ENCODE measurements at places on chromosomes 16 and 17.
A peak's percentile ranks its signal among the peaks of the same experiment; 100 is the strongest.

GRCh38 chr17:38636054-38636453 is 30.3 kb upstream of the SRCIN1 start:
- DNase-seq, result no peak

DNA sequence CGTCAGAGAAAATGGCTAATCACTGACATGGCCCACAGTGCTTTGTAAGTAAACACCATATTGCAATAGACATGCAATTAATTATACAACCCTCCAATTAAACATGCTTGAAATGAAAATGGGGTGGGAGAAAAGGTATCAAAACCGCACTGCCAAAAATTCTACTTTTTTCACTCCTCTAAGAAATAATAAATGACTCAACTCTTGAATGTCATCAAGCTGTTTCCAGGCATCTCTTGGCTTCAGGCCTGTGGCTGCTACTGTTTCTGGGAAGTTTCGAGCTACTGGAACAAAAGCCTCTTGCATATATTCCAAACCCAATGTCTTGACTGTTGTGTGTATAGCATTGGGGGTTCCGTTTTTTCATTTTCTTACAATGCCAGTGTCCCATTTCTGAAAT is 412.6 kb downstream of the RBFOX1 start:
- DNase-seq, result no peak

- no peak for DNase-seq
Observed at GRCh38 chr17:53499277-53499676, 323.4 kb upstream of the KIF2B start.

DNA sequence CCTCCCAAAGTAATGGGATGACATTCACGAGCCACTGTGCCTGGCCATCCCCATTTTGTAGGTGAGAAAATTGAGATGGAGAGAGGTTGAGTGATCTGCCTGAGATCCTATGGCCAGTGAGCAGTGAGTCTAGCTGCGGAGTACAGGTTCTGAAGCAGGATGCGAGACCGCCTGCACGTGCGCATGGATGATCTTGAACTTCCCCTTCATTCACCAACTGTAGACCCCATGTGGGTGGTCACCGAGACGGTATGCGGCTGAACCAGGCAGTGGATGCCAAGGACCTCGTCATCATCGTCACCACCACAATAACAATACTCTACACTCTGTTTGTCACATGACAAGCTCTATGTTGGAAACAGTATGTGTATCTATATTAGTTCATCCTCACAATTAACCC is 6.2 kb upstream of the SPNS3 start:
- no peak for DNase-seq

- DNase-seq, result no peak
Observed at GRCh38 chr16:89444151-89444723, 46.1 kb downstream of the ANKRD11 start.

DNA sequence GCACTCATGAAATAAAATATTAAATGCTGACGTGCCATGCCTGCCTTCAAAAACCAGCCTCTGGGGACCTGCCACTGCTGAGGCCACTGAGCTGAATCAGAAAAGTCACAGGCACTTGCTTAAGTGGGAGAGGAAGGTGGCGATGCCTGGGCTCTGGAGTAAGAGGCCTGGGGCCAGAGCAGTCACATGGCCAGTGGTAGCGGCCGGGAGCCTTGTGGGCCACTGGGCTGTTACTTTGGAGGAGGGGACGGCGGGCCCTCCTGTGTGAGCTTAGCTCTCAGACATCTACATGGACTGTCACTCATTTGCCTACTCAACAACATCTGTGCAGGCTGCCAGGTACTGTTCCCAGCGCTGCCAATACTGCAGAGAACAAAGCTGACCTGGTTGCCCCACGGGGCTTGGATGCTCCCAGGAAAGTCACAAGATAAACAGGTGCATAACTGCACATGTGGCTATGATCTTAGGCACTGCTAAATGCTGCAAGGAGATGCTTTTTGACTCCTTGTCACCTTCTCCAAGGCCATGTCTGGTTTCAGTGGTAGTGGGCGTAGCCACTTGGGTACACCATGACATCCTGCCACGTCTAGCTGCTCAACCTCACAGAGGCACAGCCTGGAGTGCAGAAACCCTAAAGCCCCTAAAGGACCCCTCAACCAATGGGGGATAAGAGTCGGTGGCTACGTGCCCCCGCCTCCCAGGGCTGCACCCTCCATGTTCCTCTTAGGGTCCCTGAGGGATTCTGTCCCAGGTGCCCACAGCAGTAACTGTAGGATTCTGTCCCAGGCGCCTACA is 11.6 kb downstream of the COTL1 start:
- DNase-seq, result no peak

DNA sequence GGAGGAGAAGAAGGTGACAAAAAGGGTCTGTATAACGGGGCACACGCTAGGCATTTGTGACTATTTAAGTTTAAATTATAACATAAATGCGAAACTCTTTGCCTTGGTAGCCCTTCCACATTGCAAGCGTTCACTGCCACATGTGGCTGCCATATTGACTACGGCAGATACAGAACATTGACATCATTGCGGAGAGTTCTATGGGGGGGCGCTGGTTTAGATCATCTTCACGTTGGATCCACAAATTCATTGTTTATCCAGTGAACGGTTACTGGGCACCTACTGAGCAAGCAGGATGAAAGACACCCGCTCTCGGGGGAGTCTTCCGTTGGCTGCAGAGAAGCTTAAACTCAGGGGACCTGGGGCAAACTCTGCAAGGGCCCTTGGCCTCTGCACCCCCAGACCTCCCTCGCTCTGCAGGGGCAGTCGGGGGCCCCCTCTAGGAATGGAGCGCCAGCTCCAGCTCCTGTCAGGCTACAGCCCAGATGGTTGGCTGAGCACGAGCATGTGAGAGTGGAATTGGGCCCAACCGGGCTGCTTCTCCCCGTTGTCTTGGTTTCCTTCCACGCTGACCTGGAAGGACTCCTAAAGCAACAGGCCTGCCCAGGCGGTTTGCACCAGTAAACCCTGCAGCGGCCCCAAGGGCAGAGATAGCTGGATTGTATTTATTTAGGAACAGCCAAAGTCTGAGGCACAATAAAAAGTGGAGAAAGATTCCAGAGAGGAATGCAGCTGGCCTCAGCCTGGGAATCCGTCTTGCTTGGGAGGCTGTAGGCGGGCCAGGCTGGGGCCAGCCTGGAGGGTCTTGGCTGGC is 172.2 kb downstream of the SEC14L1 start:
- DNase-seq, result peak; percentile 37

GRCh38 chr17:60656499-60656898 is 21.2 kb upstream of the BCAS3 start:
- no peak for DNase-seq

DNA sequence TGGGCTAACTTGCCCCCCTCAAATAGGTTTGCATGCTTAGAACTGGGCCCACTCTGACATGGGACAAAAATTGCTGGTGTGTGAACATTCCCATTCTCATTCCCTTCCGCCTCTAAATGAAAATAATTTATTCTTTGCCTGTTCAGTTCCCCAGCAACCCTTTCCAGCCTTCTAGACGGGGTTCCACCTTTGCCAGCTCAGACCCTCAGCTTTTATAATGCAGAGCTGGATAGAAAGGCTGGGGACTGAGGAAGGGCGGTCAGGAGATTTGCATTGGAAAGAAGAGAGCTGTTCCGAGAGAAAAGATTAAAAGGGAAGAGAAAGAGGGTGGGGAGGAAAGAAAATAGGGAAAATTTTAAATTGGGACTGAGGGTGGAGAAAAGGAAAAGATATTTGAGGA is 151.1 kb upstream of the WSCD1 start:
- DNase-seq, result no peak

DNA sequence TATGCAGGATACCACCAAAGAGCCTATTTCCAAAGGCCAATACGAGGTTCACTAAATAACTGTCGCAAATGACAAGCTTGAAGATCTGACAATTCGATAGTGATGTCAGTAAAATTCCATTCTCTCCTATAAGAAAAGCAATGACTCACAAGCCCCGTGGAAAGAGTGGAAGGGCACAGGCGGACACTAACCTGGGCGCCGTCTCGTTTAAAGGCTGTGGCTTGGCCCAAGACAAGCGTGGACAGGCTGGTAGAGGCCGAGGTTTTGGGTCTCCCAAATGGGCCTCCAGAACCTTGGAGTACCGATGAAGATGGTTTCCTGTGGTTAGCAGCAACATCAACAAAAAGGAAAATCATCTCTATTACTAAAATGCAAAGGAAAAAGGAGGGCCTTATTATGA is 16.5 kb upstream of the SLC38A8 start:
- DNase-seq, result no peak

GRCh38 chr17:43702637-43703036 is 40.9 kb upstream of the MEOX1 start:
- DNase-seq, result peak; percentile 31

DNA sequence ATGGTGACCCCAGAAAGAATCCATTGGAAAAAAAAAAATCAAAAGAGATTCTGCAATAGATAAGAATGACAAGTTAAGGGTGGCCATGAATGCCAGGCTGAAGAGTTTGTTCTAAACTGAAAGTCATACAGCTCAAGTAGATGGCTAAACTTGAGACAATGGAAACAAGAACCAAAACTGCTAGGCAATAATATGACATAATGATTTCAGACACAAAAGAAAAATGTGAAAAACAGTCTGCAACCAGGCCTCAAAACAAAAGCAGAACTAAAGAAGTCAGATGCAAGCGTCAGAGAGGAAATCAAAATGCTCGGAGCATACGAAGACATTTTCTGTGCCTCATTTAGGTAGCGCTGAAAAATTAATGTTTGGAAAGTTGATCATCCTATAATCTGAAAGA is 54.4 kb upstream of the YPEL2 start:
- DNase-seq, result no peak

DNA sequence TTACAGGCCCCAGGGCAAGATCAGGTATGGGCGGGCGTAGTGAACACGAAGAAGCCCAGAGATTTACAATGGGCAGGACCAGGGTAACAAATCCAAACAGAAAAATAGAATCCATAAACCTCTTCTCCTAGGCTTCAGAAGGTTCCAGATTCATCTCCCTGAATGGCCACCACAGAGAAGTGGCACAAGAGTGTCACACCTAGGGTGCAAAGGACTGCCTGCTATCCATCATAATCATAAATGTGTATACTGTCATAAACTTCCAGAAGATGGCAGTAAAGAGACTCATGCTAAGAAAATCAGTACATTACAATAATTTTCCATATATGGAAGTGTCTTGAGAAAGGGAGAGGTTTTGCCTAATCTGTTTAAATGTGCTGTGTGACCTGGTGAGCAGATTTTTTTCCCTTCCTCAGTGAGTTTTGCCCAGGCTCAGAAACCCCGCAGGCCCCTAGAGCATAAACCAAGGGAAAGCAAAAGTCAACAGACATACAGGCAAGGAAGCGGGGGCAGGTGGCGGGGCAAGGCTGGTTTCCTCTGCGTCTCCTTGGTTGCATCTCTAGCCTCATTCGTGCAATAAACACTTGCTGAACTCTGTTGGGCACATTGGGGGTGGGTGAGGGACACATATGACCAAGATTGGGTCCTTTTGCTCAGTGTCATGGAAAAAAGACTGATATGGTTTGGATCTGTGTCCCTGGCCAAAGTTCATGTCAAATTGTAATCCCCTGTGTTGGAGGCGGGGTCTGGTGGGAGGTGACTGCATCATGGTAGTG is 92.0 kb upstream of the CDH5 start:
- peak; percentile 40 for DNase-seq

GRCh38 chr17:8224891-8225812 is 14.8 kb upstream of the AURKB start:
- DNase-seq, result no peak

DNA sequence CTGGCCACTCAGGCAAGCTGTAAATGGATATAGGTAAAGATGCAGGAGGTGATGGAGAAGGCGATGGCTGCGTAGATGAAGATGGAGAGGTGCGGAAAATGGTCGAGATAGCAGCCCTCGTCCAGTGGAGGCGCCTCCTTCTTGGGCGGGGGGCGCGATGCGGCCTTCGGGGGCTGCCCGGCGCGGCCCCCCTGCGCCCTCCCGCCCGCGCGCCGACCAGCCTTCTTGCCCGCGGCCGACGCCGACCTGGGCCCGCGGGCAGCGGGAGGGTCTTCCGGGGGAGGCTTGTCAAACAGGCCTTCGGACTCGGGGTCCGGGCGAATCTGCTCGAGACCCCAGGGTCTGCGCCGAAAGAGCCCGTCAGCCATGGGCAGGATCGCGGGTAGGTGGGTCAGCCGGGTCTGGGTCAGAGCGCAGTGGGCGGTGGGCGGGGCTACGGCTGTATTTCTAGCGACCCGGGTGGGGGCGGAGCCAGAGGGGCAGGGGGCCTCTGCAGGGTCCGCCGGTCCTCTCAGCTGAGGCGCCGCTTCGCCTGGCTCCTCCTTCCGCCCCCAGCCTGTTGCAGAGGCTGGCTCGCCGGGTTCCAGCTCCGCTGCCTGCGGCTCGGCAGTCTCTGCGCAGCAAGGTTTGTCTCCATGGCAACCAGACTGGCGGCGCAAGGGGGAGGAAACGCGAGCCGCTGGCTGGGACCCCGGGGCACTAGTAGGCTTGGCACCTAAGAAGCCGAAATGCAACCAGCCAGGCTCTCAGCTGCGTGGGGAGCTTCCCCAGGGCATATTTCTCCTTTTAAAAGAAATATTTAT is 14.4 kb downstream of the MIS12 start:
- peak; percentile 90 for DNase-seq

- DNase-seq, result no peak
Observed at GRCh38 chr17:16987066-16987829, 15.3 kb upstream of the TNFRSF13B start.

GRCh38 chr17:39400547-39401411 is 647 bp downstream of the FBXL20 start:
- peak; percentile 21 for DNase-seq

DNA sequence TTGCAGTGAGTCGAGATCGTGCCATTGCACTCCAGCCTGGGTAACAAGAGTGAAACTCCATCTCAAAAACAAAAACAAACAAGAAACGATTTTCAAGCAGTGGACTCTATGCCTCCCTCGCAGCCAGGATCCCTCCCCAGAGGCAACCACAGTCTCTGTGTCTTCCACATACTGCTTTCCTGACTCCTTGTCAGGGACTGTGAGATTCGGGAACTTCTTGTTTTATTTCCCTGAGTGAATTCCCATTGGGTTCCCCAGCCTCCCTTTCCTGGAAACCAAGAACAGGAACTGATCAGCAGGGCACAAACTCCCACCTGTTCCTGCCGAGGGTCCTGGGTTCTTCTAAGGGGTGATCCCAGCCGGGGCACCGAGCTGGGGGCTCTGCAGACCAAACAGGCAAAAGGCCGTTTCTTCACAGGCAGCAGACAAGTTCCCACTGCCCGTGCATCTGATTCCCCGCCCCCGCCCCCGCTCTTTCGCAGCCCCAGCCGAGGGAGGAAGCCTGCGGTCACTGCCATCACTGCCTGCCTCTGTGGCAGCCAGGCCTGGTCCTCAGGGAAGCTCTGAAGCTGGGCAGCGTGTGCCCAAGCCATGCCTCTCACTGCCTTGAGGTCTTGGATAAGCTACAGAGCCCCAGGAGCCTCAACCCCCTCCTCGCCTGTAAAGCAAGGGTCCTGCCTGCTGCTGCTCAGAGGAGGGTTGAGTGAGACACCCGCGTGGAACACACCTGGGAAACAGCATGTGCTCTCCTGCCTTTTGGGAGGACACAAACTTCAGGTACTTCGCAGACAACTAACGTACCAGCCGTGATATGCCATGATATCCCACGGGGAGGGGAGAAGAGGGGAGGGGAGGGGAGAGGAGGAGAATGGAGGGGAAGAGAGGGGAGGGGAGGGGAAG is 5.5 kb upstream of the PIEZO1 start:
- DNase-seq, result peak; percentile 43
